Breast epithelium (tissue), 4 donors: ENCODE measurements at places on chromosomes 3 and 15. TPM values are rescaled to one million over a fixed set of nuclear protein-coding genes. Genes with fewer than 3 reads are reported as not detected.

The BCHE gene
- 2.6 TPM for total RNA-seq

GRCh38 chr3:82044930-82045705 is 283.7 kb upstream of the GBE1 start:
- no peak for DNase-seq

The FOXP1 gene
- total RNA-seq: 61.9 TPM

DNA sequence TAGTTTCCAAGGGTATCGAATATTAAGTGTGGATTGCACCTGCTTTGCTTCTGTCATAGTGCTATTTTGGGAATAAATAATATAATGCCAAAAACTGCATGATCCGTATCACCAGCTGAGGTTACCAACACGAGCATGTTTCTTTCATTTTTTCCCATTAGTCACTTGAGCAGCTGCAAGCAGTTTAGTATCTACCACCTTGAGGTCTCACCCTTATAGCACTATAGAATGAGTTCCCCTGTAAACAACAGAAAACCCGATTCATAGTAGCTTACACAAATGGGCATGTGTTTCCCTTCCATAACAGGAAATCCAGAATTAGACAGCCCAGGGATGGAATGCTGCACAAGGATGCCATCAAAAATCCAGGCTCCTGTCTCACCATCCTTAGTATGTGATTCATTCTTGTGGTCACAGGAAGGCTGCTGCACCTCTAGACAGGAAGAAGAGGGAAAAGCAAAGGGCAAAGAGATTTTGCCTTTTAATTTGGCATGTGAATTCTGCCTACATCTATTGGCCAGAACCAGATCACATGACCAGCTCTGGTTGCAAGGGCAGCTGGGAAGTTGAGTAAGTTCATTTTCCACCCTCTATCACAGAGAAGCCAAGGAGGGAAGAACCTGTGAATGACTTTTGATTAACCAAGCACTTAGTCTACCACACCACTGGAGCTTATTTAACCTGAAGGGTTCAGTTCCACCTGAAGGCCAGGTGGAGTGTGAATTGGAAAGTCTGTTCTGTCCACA is 91.3 kb upstream of the SLC25A36 start:
- DNase-seq: no peak
